ENCODE measurements at places on chromosomes 1 and 21. TPM values are rescaled to one million over a fixed set of nuclear protein-coding genes. Genes with fewer than 3 reads are reported as not detected.
A peak's percentile ranks its signal among the peaks of the same experiment; 100 is the strongest.

MMP23B gene
- total RNA-seq, result 15.5 TPM

ACBD3 gene
- 41.6 TPM for total RNA-seq

SLC37A1 gene
- total RNA-seq, result 11.7 TPM

MAN1C1 gene
- 13.5 TPM for total RNA-seq

CHI3L1 gene
- 34.2 TPM for total RNA-seq

DNA sequence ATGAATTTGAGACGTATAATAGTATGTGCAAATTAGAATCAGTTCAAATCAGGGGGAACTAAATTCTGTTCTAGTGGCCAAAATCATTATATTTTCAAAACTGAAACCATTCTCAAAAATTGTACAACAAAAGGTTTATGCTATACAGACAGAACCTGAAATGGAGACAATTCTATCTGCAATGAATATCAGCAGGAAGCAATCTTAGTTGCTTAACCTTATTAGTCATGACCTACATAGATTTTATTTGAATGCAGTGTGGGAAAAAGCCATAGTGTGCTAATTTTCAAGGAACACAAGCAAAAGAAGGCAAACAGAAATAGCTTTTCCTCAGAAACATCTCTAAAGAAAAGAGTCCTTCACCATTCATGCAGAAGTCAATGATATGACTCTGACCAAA, 6.5 kb downstream of the AK5 start:
- no peak for DNase-seq

GRCh38 chr1:199948587-199949280, 78.8 kb upstream of the NR5A2 start:
- no peak for DNase-seq

GRCh38 chr1:11341901-11342552, 69.0 kb downstream of the UBIAD1 start:
- no peak for DNase-seq

GRCh38 chr1:22652881-22653316, at the start of gene C1QB:
Gene C1QB, plus strand, starts transcription at chr1:22653236. Its CDS starts 6,227 bp downstream, at chr1:22659463.
- peak; percentile 87 for DNase-seq

- DNase-seq, result no peak
These were observed 19.1 kb downstream of the COL24A1 start for GRCh38 chr1:86137436-86137835.

DNA sequence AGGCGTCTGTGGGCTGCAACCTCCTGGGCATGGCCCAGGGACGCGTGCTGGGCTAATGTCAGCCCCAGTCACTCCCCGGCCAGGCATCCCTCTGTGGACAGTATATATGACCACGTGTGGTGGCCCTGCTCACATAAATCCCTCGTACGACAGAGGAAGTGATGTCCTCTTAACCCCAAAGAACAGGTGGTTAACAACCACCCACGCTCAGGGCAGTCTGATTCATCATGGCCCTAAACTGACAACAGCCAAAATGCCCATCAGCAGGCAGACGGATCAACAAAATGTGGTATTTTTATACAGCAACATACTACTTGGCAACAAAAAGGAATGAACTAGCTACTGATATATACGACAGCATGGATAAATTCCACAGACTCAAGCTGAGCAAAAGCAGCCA, 51.0 kb downstream of the ECE1 start:
- DNase-seq, result no peak

GRCh38 chr1:55468142-55468795, 253.1 kb upstream of the USP24 start:
- DNase-seq, result no peak

DNA sequence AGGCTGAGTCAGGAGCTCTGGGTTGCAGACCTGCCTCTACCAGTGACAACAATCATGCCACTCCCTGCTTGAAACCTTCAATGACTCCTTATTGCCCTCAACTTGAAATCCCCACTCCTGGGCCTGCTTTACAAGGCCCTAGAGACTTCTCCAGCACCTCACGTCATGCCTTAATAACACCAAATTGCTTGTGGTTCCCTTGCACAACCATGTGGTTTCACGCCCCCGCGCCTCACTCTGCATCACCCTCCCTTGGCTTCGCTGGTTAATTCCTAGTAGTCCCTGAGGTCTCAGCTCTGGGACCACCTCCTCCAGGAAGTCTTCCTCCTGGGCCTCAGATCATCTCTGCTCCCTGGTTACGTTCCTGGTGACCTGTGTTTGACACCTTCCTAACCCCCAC, 33.0 kb downstream of the EPHA2 start:
- DNase-seq, result peak; percentile 77

DNA sequence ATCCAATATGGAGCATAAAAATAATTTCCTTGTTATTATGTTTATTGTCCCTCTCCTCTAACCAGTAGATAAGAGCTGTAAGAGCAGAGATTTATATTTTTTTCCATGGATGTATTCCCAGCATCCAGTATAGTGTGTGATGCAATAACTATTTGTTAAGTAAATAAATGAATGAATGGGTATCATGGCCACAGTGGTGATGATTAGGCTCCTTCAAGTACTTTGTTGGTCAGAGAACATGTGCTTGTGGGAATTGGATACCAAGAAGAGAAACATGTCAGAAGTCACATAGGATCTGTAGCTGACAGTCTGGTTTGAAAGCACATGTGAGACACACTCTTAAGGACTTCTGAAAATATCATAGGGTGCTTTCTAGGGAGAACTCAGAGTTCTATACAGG, 588.5 kb downstream of the AGBL4 start:
- no peak for DNase-seq

DNA sequence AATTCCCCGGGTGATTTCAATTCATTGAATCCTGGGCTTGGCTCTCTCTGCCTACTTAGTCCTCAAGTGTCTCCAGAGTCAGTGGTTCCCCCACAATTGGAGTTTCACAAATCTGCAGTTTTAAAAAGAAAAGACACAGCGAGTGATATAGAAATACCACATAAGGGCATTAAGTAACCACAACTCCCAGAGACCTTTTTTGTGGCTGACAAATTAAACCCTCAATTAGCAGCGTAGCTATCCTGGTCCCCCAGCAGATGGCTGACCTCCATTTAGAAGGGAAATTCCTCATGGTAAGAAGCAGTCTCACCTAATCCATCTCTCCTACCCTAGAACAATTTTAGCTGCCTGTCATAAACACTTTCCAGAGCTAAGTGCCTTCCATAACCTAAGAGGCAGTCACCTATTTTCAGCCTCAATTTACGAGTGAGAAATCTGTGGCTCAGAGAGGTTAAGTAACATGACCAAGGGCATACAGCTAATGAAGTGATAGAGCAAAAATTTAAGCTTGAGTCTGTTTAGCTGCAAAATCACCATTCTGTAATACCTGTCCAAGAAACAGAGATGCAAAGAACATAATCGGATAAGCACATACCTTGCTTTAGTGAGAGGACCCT, 56.0 kb upstream of the NBPF3 start:
- no peak for DNase-seq

DNA sequence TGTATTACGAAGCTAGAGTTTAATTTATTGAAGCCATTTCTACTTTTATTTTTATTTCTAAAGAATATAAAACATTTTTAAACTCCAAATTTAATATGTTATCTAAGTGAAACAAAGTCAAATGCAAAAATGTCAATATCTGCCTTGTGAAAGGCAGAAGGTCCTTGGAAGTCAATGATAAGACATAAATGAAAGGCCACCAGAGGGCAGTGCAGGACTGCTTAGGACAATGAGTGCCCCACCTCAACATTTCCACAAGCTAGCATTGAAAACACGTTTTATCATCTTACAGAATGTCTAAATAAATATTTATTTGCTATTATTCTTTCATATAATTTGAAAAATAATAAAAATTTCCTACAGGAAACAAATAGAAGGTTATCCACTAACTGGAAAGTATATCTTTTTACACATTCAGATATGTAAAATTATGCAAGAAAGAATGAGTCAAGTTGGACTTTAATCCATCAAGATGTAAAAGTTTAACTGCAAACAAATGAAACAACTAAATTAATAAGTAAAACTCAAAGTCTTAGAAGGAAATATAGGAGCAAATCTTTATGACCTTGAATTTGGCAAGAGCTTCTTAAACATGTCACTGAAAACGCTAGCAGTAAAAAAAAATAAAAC, 140.1 kb upstream of the FMN2 start:
- DNase-seq, result no peak

DNA sequence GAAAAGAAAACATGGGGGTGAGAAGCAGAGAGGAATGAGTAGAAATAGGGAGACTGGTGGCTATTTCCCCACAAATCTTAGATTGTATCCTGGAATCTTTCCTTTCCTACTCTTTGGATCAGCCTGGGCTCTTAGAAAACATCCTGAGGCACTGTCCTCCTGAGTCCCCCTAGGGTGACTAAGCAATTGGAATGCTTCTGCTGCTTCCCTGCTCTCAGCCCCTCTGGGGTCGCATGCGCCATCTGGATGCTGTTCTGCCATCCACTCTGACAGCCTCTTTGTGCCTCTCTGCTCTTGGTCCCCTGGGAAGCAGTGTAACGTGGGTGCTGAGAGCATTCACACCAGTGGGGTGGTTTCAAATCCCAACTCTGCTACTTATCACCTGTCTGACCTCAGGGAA, 443.0 kb downstream of the SIPA1L2 start:
- no peak for DNase-seq

GRCh38 chr21:20649231-20649630, 349.0 kb upstream of the NCAM2 start:
- DNase-seq, result no peak

DNA sequence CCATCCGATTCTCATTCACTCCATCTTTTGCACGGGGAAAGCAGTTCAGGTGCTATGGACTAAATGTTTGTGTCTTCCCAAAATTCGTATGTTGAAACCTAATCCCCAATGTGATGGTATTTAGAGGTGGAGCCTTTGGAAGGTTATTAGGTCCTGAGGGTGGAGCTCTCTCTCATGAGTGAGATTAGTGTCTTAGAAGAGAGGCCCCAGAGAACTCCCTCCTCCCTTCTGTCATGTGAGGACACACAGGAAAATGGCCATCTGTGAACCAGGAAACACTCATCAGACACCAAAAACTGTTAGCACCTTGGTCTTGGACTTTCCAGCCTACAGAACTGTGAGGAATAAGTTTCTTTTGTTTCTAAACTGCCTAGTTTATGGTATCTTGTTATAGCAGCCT, 15.8 kb upstream of the CCDC190 start:
- no peak for DNase-seq
